ENCODE measurements at places on chromosomes 5 and 9. TPM values are rescaled to one million over a fixed set of nuclear protein-coding genes. Genes with fewer than 3 reads are reported as not detected.

DNA sequence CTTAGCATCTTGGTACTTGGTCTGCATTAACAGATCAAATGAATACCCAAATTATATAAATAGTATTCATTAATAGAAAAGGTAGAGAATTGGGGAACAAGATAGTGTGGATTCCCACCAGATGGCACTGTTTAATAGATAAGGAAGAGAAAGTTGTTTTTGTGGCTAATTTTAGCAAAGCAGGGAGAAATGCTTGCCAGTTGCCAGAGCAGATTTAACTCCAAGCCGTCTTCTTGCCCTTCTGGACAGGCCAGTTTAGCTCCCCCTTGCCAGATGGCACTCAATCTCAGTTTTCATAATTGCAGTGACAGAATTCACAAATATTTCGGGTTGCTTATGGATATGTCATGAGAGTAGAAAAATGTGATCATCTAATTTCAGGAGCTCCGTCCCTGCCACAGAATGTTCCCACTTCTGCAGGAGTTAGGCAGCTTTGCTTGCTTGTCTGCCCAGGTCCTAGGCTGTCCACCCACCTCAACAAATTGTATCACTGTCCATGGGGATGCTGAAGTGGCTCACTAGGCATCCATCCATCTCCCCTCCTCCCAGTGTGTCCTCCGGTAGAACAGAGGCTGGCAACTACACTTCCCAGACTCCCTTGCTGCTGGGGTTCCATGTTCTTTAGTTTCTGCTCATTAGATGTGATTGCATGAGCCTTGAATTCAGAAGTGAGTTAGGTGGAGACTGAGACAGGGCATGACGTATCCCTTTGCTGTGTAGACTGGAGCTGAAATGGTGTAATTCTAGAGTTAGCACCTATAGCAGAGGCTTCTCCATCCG, 11.8 kb upstream of the HEXB start:
- no peaks in the 10 kb centered on the region for H3K36me3 ChIP-seq
- no peak for DNase-seq
- no peaks in the 10 kb centered on the region for H3K27me3 ChIP-seq
- no peak overlapping the region for H3K27ac ChIP-seq
- H3K4me3 ChIP-seq: no peak overlapping the region

The SOX30 gene
- 0.08 TPM for total RNA-seq

DNA sequence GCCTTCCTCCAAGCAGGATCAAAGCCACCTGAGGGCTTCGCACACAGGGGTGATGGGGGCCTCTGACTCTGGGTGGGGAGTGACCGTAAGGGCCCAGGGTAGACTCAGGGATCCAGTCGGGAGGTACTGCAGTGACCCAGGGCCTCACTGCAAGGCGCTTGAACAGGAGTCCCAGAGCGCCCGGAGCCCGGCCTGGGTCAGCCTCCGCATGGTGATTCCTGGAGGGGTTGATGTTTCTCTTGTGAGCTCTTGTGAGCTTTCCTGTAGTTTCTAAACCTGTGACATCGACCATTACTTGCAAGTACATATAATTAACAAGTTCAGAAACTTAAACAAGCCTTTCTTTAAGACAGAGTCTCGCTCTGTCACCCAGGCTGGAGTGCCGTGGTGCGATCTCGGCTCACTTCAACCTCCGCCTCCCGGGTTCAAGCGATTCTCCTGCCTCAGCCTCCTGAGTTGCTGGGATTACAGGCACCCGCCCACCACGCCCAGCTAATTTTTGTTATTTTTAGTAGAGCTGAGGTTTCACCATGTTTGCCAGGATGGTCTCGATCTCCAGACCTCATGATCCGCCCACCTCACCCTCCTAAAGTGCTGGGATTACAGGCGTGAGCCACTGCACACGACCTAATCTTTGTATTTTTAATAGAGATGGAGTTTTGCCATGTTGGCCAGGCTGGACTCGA, 19.8 kb downstream of the PTGES start:
- no peak overlapping the region for H3K27ac ChIP-seq
- no peak for DNase-seq
- peaks cover 4% of the 10 kb centered on the region for H3K27me3 ChIP-seq

The NDUFS6 gene
- total RNA-seq: 43.2 TPM

DNA sequence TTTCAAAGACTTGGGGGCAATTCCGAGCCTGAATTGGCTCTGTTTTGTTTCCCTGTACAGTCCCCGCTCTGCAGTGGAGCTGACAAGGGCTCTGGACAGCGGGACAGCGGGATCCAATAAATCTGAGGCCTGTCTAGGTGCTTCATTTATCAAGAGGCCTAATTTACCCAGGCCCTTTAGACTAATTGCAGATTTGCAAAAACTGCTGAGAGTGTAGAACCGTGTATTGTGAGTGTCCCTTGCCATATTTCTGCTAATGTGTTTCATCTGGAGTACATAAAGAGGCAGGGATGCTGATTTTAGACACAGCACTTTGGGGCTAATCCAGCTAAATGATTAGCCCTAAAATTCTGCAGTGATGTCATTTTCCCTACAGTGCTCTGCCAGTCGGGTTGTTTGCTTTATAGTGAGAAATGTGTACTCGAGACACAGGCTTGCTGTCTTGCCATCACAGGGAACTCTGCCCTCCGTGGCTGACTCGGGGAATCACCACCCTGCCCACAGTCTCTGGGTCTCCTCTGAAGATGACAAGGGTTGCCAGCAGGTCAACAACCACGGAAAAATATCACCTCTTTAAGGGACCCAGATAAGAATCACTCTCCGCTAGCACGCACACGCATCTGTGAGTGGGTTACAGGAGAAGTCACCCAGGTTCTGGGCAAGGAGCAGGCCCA, 592.0 kb downstream of the BNC2 start:
- H3K4me3 ChIP-seq: no peak overlapping the region
- H3K4me1 ChIP-seq: no peaks in the 10 kb centered on the region

- no peak overlapping the region for H3K27ac ChIP-seq
- peaks cover 11% of the 10 kb centered on the region for H3K36me3 ChIP-seq
- H3K4me3 ChIP-seq: no peak overlapping the region
- H3K27me3 ChIP-seq: no peaks in the 10 kb centered on the region
- H3K4me1 ChIP-seq: no peaks in the 10 kb centered on the region
Measured at GRCh38 chr5:179867079-179867465, 8.5 kb upstream of the MRNIP start.

- H3K27me3 ChIP-seq: no peaks in the 10 kb centered on the region
- no peaks in the 10 kb centered on the region for H3K4me1 ChIP-seq
- no peak for DNase-seq
Measured at GRCh38 chr5:178569485-178569884, 20.7 kb downstream of the COL23A1 start.

GRCh38 chr5:179146277-179146676, 86.1 kb downstream of the ZNF354C start:
- H3K27me3 ChIP-seq: no peaks in the 10 kb centered on the region
- DNase-seq: no peak
- no peaks in the 10 kb centered on the region for H3K36me3 ChIP-seq
- no peak overlapping the region for H3K27ac ChIP-seq

The OTP gene
- not detected for total RNA-seq

The ZNF354B gene
- total RNA-seq: 7.5 TPM

DNA sequence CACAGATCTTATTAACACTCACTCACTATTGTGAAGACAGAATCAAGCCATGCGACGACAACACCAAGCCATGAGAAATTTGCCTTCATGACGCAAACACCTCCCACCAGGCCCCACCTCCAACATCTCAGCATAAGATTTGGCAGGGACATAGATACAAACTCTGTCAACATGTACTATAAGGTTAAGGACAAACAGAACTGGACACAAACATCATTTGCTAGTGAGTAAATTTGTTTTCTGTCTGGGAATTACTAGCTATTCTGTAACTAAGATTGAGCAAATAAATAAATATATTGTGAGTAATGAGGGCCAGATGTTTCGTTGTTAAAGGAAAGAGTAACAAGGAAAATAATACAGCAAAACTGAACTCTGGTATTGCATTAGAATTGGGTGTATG, 15.7 kb upstream of the KCNN2 start:
- no peak overlapping the region for H3K4me3 ChIP-seq
- H3K36me3 ChIP-seq: no peaks in the 10 kb centered on the region
- no peaks in the 10 kb centered on the region for H3K4me1 ChIP-seq
- DNase-seq: no peak
- no peaks in the 10 kb centered on the region for H3K27me3 ChIP-seq

All from colonic mucosa (tissue), 4 donors.